ENCODE measurements at places on chromosomes 2 and 18. TPM values are rescaled to one million over a fixed set of nuclear protein-coding genes. Genes with fewer than 3 reads are reported as not detected.

GRCh38 chr2:35168351-35168750 lies 1187.2 kb upstream of the CRIM1 start:
- no peak for DNase-seq

DNA sequence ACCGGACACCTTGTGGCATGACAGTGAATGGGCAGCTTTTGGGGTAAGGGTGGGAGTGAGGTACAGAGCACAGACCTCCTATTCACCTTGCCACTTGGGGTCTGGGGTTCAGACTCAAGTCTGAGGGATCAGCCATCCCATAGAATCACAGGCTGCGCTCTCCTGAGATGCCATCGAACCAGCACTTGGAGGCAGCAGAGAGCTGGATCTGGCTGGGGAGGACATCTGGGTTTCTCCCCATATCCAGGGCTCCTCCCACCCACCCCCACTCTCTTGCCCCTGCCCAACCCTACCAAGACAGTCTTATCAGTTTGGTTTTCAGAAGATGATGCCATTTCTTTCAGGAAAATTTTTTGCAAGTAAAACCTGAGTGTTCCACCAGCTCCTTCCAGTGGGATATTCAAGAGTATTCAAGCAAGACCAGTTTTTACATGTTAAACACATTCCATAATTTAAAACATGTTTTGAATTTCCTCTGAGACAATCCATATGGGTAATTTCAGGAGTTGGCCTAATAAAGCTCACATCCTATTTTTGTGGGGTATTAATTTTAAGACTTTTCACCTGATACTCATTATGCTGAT lies 29.2 kb upstream of the TEX44 start:
- peak; percentile 39 for DNase-seq

DNA sequence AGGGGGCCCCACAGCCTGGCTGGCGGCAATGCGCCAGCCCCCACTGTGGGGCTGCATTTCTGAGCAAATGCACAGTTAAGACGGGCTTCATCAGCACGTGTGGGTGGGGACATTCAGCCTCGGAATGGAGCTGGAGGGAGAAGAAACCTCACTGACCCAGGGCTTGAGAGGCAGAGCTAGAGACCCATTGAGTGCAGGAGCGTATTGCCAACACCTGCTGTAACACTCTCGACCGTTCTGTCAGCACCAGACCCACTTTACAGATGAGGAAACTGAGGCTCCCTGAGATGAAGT lies 200.9 kb upstream of the RAB6C start:
- DNase-seq: no peak

DNA sequence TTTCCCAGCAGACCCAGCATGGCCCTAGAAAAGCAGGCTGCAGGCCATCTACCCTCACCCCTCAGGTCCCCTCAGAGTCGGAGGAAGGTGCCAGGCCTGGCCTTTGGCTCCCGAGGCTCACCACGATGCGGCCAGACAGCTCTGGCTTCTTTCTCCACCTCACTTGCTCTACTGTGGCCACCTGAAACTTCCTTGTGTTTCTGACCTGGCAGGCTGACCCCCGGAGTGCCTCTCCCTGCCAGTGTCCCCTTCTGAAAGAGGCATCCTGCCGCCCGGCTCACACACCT lies 375.0 kb upstream of the HS6ST1 start:
- no peak for DNase-seq

GRCh38 chr2:230924092-230924469 lies 961 bp downstream of the GPR55 start:
- no peak for DNase-seq

DNA sequence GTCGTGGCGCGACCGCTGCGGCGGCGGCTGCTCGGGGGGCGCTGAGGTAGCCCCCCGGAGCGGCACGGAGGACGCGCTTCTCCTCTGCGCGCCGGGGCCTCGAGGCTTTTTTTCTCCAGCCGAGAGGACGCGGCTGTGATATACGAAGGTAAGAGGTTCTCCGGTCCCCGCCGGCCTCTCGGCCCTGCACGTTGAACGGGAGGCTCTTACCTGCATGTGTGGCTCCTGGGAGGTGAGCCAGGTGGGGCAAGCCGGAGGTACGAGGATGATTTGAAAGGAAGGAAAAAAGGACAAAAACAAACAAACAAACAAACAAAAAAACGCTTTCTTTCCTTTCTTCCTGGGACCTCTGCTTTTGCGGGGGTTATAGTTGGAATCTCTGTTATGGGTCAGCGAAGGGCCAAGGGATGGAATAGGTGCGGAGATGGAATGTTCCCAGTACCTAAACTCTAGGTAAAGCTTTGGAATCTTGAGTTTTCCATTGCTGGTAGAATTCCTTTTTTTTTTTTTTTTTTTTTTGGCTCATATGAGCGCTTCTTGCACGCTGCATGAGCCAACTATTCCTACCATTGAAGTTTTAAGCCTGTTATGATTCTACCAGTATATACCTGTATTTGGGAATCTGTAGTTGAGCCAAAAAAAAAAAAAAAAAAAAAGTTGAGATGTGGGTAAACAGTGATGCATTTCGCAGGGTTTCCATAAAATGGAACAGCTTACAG lies 674 bp downstream of the PTPN4 start:
- peak; percentile 39 for DNase-seq

SKOR2 gene
- not detected for polyA plus RNA-seq

LANCL1 gene
- polyA plus RNA-seq: 88.4 TPM

MLPH gene
- 3.6 TPM for polyA plus RNA-seq

EVA1A gene
- polyA plus RNA-seq: 12.9 TPM

All from left kidney (tissue), 8 donors.